ENCODE measurements at places on chromosomes 4 and X.
A peak's percentile ranks its signal among the peaks of the same experiment; 100 is the strongest.

DNA sequence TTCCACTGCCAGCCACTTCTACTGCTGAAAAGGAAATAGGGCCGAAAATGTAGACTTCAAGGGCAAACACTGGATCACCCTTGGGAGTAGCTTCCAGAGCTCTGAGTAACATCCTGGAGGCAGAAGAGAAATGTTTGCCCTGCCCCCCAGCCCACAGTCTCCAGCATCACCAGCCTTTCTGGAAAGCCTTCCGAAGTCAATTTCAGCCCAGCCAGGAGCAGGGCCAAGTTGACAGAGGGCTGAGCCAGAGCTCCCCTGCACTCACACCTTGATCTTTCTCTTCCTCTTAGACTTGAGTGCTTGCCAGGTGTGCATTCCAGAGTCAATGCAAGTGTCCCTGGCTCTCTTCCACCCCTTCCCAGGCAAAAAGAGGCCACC is 35.2 kb downstream of the SLC25A5 start:
- no peak for DNase-seq

DNA sequence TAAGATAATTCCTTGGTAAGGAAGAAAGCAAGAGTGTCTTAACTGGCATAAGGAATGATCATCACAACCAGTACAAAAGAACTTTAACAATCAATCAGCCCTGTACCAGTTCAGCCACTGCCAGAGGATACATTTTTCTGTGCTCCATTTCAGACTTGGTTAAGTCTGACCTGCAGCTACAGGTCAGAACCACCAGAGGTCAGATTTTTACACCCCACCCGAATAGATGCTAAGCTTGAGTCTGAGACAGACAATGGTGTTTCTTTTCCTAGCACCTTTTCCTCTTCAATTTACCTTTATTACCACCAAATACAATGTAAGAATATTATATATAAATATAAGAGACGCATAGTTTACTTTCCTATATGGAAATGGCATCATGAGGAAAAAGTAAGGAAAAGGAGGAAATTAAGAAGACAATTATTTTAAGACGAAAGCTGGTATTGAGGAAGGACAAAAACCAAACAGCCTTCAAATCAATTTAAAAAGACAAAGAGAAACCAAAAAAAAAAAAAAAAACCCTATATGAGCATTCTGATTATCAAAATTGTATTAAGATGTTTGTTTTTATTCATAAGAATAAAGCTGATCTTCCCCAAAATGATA is 215.3 kb upstream of the TTC29 start:
- DNase-seq = peak; percentile 28

DNA sequence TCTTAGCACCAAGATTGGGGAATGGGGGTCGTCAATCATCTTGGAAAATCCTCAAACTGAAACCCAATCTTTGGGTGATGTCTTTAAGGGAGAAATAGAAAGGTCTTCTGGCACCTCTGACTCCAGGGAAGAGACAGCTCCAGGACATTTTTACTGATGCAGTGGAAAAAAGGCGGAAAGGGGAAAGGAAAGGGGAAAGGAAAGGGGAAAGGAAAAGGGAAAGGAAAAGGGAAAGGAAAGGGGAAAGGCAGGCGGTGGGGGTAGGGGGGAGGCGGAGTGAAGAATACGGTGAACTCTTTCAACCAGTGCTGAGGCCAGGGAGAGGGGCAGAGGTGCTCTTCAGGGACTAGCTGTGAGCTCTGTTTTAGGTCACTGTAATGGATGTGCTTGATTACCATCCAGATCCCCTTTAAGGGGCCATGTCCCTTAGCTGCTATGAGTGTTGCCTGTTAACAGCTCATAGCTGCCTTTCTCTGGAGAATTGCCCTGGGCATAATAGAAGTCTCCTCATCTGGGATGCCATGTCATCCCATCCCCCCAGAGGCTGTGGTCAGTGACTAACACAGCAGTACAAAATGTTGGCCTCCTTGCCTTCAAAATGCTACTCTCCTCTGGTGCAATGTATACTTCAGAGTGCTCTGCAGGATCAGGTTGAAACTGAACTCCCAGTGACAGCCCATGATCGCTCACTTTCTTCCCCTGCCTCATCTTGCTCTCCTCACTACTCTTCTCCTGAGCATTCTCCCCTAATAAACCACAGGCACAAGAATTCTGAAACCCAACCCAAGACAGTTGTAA is 92.4 kb upstream of the AP1S2 start:
- no peak for DNase-seq

DNA sequence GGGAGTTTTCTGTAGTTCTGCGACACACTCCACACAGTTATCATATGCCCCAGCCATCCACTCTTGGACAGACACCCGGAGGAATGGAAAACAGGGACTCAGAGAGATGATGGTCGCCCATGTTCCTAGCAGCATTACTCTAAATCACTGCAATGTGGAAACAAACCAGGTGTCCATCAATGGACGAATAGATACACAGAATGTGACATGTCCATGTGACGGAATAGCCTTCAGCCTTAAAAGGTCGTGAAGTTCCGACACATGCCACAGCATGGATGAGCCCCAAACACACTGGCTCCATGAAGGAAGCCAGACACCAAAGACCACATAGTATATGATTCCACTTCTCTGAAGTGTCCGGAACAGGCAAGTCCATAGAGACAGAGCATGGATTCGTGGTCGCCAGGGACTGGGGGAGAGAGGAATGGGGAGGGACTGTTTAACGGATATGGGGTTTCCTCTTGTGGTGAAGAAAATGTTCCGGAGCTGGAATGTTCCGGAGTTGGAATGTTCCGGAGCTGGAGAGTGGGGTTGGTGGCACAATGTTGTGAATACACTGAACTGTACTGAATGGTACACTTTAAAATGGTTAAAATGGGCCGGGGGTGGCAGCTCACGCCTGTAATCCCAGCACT is 28.7 kb upstream of the AFAP1 start:
- no peak for DNase-seq

DNA sequence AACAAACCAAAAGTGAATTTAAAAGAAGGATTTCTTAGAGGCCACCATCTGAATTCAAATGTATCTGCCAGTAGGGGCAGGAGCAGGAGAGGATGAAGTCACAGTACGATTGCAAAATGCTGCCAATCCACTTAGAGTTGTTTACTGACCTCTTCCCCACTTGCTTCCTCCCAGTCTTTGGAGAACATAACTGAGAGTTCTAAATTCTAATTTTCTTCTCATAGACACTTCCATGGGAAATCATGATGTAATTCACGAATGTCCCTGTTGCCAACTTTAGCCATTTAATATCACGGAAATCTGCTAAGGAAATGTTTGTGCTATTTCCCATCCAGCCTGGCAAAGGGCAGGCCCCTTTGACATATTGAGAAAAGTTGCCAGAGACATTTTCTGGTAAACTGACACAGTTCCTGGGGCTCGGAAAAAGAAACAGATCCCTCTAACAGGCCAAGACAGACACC is 33.6 kb upstream of the NOCT start:
- DNase-seq = no peak

DNA sequence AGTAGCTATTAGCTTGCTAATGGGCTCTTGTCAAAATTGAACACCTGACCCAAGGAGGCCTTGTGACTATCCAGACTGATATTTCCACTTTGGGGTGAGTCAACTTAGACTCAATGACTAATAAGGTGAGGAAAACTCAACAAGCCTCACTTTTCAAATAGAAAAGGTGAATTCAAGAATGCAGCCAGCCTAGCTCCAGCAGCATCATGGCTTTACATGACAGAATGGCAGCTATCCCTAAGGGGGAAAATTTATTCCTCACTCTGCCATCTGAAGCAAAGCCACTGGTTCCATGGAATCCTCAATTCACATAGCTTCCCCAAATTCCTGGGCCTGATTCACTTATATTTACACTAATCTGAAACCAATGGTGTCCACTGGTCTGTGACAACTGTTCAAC is 29.1 kb upstream of the RAB9B start:
- no peak for DNase-seq

DNA sequence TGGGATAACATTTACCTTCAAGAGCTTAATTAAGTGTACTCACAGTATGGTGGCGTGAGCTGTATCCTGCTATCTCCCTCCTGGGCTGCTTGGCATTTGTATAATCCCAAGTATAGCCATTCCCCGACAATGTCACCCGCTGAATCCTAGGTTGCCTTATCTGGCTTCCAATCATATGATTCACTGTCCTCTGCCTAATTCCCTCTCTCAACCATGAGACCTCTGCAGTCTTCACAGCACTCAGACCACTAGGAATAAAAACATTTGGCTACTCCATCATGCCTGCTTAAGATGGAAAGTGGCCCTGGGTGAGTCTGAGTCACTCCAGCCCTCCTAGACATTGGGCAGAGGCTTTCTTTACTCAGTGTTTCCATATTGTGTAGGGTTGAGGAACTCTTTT is 28.9 kb upstream of the WDFY3 start:
- no peak for DNase-seq

DNA sequence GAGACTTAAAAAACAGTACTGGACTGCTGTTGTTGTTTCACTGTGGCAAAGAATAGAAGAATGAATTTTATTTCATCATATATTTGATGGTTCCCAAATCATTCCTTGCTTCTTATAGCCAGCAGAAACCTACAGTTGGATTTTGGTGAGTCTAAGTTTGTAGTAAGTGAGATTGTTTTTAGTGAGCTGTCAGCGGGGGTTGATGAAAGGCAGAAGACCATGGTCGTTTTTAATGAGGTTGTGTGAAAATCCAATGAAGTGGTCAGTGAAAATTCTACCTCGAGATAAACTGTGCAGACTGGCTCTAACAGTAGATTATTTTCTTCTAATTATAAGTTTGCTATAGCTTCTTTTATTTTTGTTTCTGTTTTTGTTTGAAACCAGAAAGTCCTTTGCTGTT is 36.2 kb downstream of the ANAPC4 start:
- no peak for DNase-seq

DNA sequence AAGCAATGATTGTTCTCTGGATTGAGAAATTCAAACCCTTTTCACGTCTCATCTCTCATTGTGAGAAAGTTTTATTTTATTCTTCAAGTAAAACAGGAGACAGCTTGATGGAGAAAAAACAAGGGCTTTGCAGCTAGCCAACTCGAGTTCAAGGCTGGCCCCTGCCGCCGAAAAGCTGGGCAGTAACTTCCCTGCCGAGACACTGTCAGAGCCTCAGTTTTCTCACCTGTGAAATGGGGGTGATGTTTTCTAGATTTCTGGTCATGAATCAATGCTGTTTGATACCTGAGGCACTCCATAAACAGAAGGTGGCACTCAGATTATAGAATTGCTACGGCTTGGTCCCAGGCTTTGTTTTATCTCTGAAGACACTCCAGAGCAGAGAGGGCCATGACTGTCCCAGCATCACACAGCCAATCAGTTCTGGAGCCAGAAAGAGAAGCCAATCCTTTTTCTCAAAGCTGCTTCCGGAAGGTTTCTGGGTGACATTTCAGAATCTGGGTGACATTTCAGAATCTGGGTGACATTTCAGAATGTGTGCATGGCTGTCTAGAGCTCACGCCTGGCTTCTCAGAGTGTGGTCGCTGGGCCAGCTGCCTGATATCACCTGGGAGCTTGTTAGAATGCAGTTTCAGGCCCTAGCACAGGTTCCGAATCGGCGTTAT is 33.2 kb downstream of the HMX1 start:
- DNase-seq = no peak

DNA sequence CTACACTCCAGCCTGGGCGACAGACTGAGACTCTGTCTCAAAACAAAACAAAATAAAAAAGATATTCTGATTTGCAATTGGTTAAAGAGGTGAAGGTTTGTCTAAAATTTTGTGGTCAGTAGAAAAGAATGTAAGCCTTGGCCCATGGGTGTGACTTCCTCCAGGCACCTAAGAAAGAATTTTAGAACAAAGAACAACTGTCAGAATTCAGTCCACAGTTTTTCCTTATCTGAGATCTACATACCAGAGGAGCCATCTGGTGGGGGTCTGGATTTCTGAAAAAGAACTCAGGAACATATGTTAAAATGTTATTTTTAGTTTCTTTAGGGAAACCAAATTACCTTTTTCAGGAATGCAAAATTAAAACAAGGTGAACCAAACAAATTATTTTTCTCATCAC is 434.1 kb downstream of the ANKRD50 start:
- no peak for DNase-seq

- DNase-seq = no peak
Observed at GRCh38 chr4:145720656-145721055, 40.7 kb downstream of the C4orf51 start.

- no peak for DNase-seq
Observed at GRCh38 chr4:91519155-91519554, 784.6 kb upstream of the GRID2 start.

DNA sequence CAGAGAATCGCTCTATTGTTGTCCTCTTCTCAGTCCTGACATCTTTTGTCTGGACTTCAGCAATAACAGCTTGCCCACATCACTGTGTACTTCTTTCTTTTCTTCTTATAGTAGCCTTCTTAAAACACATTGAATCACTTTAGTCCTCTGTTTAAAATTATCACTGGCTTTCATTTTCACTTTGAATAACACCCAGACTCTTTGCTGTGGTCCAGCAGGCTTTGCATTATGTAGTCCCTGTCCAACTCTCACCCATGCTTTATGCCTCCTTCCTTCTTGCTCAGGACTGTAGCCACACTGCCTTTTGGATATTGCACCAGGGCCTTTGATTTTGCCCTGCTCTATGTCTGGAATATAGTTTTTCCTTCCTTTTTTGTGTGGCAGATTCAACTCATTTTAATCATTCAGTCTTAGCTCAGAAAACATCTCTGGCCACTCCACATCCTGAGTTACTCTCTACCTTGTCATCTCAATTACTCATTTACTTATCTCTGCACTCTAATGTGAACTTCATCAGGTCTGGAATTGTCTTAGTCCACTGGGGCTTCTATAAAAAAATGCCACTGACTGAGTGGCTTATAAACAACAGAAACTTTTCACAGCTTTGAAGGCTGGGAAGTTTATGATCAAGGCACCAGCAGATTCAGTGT is 168.2 kb downstream of the C4orf33 start:
- peak; percentile 17 for DNase-seq

DNA sequence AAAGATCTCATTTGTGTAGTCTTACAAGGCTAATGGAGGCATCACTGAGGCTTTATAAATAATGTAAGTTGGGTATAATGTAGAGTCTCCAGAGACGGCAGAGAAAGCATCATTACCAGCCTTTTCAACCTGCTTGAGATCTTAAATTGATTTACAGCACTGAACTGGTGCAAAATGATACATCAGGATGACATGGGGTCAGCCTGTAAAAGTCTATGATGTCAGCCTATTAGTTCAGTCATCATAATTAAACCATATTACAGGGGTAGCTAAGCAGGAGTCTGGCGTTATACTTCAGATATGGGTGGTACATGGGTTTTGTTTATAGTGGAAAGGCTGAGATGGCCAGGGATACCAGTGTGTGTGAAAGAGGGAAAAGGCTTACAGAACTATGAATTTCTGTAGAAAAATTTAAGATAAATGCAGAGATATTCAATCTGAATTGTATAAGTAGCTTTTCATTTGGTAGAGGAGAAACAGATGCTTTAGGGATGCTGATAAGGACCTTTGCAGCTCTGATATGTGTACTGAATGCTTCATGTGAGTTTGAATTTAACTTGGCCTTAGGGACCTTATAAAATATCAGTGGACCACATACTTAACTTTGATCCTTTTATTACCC is 2.7 kb downstream of the SMAD1 start:
- no peak for DNase-seq
